Right ventricle myocardium inferior (tissue), 1 donor: ENCODE measurements at places on chromosomes 6 and 20.

GRCh38 chr20:31815408-31816188, 3.6 kb upstream of the MYLK2 start:
- no peak for DNase-seq

GRCh38 chr20:44733341-44734069, 12.2 kb upstream of the KCNK15 start:
- DNase-seq = no peak

GRCh38 chr6:47111685-47112084, 69.6 kb upstream of the ADGRF1 start:
- DNase-seq = no peak

DNA sequence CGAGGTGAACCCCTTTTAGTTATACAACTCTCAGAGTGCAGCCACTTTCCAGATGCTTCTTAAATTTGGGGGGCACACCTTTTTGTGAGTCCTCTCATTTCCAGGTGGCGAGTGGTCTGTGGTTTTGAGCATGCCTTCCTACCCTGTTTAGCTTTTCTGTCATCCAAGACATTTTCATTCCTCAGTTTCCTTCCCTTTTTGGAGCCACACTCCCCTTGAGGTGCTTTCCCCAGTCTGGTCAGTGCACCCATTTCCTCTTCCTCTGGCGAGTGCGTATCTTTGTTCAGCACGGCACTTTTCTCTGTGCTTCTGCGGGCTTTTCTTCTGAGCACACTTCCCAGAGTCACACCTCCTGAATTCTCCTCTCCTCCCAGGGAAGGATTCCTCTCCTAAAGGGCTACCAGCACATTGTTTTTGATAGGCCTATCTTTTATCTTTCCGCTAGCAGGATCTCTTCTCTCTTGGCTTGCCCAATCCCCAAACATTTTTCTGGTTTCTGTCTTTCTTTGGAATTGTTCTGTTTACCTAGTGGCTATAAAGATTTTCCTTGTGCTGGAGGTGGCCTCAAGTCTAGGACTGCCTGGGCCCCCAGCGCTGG, 1.4 kb downstream of the PHF20 start:
- no peak for DNase-seq

- DNase-seq = no peak
Observed at GRCh38 chr6:6635291-6635690, 46.8 kb downstream of the LY86 start.
